RWPE2 (cell line): ENCODE measurements at places on chromosomes 13 and 19.

GRCh38 chr13:30313311-30313710 lies 6.0 kb upstream of the KATNAL1 start:
- no peak for DNase-seq

DNA sequence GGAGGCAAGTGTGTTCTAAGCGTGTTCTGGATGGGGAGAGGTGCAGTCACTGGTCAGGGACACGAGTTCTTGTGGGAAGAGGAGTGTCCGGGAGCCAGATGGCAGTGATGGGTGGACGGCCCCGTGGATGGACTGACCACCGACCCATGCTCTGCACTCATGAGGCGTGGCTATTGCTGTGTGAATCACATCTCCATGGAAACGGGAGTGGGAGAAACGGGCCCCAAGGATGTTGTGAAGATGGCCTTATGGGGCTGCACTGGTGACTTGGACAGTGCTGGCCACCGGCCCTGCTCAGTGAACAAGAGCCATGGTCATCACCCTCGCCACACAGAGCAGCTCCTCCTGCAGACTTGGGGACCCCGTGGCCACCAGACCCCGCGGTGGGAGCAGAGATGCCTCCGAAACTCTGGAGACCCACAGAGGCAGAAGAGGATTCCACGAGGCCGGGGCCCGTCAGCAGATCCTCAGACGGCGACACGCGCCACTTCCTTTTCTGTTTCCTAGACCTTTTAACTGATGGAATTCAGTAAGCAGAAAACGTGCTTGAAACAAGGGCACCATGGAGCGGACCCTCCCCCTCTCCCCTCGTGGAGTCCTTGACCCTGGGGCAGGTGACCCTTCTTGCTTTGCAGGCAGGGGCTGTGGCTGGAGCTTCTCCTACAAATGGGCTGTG lies 47.5 kb downstream of the GAS6 start:
- no peak for DNase-seq

- no peak for DNase-seq
Observed at GRCh38 chr13:84294576-84294975, 412.3 kb upstream of the SLITRK1 start.

DNA sequence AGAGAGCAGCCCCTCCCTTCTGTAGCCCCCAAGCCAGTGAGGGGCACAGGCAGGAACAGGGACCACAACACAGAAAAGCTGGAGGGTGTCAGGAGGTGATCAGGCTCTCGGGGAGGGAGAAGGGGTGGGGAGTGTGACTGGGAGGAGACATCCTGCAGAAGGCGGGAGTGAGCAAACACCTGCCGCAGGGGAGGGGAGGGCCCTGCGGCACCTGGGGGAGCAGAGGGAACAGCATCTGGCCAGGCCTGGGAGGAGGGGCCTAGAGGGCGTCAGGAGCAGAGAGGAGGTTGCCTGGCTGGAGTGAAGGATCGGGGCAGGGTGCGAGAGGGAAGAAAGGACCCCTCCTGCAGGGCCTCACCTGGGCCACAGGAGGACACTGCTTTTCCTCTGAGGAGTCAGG lies 4.2 kb downstream of the KLK3 start:
- no peak for DNase-seq

DNA sequence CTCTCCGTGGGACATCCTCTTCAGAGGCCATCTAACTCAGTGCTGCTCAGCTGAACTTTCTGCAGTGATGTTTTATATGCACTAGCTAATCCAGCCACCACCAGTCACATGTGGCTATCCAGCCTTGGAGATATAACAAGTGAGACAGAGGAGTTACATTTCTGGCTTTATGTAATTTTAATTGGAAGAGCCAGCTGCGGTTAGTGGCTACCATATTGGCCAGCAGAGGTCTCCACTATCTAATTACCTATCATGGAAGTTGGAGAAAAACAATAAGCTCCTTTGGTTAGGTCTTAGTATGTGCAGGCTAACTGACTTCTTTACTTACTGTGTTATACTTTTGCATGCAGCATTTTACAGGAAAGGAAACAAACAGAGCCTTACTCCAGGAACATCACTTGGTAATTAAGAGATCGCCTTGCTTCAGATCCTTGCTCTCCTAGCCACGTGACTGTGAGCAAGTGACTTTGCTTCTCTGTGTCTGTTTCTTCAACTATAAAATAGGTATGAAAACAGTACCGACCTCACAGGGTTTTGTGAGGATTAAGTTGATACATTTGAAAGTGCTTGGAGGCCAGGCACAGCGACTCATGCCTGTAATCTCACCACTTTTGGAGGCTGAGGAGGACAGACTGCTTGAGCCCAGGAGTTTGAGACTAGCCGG lies 1.6 kb upstream of the KLK10 start:
- no peak for DNase-seq

- DNase-seq, result no peak
Observed at GRCh38 chr19:5977222-5977784, 637 bp downstream of the RANBP3 start.

- no peak for DNase-seq
Observed at GRCh38 chr19:14405380-14405757, 13.8 kb downstream of the DDX39A start.

DNA sequence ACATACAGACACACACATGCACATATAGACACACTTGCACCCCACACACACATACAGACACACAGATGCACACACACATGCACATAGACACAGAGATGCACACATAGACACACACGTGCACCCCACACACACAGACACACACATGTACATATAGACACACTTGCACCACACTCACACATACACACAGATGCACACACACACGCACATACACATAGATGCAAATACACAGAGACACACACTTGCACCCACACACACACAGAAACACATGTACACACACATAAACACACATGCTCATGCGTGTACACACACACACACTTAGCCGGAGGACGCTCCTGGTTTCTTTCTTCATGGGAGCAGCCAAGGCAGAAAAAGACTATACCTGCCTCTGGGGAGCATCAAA lies 10.0 kb downstream of the COL4A2 start:
- no peak for DNase-seq

GRCh38 chr13:95385373-95385772 lies 84.1 kb upstream of the ABCC4 start:
- no peak for DNase-seq

- DNase-seq, result no peak
Observed at GRCh38 chr19:16000024-16000663, 51.3 kb downstream of the OR10H4 start.

- peak; percentile 5 for DNase-seq
Observed at GRCh38 chr19:27745978-27746542, 1466.9 kb downstream of the UQCRFS1 start.

GRCh38 chr19:21133633-21134032 lies 8.2 kb upstream of the ZNF431 start:
- no peak for DNase-seq

GRCh38 chr13:83325125-83325853 lies 557.0 kb downstream of the SLITRK1 start:
- no peak for DNase-seq

DNA sequence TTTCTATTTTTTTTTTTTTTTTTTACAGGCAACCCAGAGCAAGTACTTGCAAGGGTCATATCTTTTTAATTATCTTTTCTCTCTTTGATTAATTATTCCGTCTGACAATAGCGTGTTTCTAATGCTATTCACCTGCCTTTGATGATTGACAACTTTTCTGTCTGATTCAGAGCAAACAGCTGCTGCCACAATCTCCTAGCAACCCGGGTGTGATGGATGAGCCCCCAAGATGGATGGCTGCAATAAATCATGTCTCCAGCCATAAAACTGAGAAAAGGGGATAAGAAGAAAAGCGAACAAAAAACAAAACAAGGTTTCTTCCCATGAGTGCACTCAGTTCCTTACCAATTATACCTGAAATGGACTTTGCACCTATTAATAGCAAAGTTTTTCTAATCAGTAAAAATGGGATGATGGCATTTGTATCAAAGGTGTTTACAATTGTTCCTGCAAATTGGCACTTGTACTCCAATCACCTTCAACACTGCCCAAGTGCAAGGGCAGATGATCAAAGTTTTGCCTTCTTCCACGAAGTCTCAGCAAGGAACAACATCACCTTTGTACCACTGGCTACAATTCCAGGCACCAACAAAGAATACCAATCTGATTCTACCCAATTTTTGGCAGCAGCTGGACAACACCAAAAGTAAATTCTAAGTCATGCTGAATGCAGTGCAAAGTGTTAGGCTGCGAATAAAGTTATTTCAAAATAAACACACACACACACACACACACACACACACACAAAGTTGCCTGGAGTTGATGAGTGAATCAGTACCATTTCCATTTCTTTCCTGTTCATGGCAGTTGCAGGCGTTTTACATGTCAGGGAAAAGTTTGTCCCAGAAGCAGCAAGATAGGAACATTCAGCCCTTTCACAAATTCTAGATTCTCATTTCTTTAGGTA lies 12.0 kb downstream of the TSHZ3 start:
- DNase-seq, result no peak
